Tongue (tissue), 3 donors: ENCODE measurements at places on chromosomes 1 and 21. TPM values are rescaled to one million over a fixed set of nuclear protein-coding genes. Genes with fewer than 3 reads are reported as not detected.

Gene GBP3
- total RNA-seq: 9.1 TPM

Gene SPRR2A
- total RNA-seq: 3.1 TPM

- peak; percentile 48 for DNase-seq
These were observed 58.3 kb downstream of the KIF21B start for GRCh38 chr1:200965111-200965805.

DNA sequence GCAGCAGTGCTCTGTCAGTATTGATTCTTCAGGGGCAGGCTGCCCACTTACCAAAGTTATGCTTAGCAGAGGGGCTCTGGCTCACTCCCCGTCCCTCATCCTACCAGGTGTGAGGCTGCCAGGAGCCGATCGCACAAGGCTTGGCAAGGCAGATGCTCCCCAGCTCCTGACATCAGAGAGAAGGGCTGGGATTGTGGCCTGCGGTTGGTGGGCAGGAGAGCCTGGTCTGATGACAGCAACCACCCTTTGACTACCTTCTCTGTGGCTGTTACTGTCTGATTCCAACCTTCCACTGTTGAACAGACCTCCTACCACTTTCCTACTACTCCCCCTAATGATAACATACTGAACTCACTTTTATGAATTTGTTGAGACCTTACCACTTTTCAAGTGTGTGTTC lies 23.7 kb upstream of the WDR26 start:
- DNase-seq: no peak

DNA sequence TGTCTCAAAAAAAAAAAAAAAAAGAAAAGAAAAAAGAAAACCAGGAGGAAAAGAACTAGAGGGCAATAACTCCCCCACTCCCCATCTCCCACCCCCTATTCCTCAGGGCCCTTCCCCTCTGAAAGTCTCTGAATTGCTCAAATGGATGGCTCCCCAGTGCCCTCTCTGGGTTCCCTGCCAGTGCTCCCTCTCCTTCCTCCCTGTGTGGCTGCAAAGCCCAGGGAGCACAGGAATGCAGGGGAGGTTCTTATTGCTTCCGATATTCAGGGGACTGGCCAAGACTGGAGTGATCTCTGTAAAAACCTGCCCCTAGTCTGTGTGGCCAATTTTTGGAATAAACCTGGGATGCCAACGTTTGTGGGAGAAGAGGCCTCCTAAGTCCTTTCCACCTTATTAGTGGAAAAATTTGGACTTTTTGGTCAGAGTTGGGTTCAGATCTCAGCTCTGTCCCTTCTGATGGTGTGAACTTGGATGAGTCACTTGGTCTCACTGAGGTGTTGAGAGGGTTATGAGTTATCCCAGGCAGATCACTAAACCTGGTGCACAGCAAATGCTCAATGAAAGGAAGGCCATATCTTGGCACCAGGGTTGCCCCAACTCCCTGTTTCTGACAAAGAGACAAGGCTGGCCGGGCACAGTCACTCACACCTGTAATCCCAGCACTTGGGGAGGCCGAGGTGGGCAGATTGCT lies 13.4 kb upstream of the ARHGEF10L start:
- DNase-seq: no peak
